ENCODE measurements at places on chromosomes 6 and 20.
A peak's percentile ranks its signal among the peaks of the same experiment; 100 is the strongest.

DNA sequence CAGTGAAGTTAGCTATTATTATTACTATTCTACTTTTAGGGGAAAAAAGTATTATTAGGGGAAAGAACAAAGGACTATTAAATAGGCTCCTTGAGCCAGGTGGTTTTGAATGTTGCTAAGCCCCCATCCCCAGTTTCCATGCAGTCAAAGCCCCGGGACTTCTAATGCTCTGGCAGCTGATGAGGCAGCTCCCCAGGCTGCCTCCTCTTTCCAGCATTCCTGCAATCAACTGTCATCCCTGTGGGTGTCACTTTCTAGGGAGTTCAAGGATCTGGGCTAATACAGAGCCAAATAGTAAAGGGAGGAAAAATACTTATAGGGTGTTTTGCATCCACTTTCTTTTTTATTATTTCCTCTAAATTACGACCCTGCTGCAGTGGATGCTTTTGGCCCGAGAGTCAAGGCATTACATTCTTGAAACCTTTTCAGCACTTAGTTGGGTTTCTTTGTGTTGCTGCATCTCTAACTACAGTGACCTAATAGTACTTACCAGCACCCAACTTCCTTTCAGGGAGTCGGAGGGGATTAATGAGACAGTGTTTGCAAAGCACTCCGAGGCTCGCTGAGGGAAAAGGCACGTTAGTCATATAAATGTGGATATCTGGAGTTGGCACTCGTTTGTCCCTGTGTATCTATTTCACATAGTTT lies 303.9 kb upstream of the MAP3K7 start:
- DNase-seq, result no peak

DNA sequence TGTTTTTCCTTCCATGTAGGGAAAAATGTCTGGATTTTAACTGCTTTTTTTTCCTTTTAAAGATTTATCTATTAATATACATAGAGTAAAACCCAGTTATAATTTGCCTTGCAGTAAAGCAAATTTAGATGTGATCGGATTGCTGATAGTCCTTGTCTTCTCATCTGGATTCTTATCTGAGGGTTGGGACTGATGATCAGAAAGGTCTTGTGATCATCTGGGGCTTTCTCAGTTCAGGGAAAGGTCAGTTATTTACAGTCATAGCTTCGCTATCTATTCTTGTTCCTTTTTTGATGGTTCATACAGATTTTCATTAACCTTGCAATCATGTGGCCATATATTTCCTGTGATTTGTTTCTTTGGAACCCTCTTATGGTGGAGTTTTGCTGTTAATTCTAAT lies 63.8 kb upstream of the CLDN20 start:
- no peak for DNase-seq

DNA sequence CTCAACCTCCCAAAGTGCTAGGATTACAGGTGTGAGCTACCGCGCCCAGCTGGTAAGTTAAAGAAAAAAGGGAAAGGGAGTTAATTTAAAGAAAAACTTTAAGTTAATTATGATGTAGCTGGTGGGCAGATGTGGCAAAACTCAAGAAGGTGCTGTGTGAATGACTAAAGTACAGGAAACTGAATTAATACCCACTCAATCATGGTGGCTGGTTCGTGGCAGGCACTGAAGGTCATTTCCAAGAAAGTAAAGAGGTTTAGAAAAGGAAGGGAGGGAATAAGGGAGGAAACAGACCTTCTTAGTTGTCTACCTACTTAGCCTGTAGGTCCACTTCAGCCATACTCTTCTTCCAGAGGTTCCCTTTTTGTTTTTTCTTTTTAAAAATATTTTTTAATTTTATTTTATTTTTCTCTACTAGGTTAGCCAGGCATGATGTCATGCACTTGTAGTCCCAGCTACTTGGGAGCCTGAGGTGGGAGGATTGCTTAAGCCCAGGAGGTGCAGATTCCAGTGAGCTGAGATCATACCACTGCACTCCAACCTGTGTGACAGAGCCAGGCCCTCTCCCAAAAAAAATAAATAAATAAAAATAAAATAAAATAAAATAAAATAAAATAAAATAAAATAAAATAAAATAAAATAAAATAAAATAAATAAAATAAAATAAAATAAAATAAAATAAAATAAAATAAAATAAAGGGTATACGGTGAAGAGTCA lies 11.9 kb upstream of the TGM3 start:
- DNase-seq, result no peak

DNA sequence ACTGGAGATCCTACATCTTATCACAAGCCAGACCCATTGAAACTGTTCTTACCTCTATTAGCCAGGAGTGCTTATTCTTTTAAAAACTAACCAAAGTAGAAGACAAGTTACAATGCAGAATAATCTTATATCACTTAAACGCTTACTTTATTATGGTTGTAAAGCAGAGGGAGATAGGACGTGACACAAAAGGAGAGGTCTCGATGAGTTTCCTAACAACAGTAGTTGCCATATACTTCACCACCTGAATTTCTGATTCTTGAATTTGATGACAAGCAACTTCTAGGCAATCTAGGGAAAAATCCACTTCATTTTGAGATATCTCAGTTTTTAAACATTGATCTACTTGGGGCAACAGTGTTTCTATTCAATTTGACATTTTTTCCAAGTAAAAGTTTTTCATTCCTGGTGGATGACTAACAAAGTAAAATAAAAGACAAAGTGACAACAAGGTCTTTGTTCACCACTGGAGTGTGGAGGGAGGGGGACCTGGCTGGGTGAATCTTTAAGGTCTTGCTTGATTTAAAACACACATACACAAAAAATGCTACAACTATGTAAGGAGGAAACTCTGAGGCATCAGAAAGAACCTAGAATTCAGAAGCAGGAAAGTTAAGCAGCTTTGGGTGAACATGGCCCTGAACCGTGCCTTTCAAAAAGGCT lies 110.9 kb downstream of the SMLR1 start:
- DNase-seq, result no peak

- no peak for DNase-seq
Observed at GRCh38 chr20:22464312-22465003, 119.9 kb downstream of the FOXA2 start.

- no peak for DNase-seq
Observed at GRCh38 chr20:13855613-13856012, 70.8 kb downstream of the NDUFAF5 start.

DNA sequence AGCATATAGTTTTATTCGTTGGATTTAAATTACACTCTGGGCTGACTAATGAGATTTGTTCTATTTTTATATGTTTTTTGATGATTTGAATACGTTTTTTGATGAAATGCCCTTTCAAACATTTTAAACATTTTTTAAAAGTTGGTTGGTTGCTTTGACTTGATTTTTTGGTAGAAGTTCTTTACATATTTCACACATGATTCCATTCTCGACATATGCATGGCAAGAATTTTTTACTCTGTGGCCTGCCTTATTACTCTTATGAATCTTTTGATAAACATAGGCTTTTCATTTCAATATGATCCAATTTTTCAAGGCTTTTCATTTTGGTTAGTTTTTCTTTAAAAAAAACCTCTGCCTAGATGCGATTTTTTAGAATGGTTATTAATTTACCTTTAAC lies 617.0 kb downstream of the RNF144B start:
- DNase-seq, result no peak

DNA sequence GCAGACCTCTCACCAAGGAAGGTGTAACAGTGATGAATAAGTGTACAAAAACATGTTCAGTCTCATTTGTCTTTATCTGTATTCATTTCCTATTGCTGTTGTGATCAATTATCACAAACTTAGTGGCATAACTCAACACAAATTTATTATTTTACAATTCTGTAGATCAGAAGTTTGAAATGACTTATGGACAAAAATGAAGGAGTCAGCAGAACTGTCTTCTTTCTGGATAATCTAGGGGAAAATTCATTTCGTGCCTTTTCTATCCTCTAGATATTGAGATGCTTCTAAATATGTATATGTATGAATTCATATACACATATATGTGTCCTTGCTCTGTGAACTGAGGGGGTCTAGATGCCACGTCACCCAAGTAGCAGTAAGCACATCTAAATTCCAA lies 663.1 kb upstream of the MARCKS start:
- no peak for DNase-seq

GRCh38 chr20:16917636-16918035 lies 169.5 kb downstream of the OTOR start:
- no peak for DNase-seq

GRCh38 chr6:158332237-158332636 lies 20.0 kb downstream of the TULP4 start:
- DNase-seq, result no peak

GRCh38 chr20:4108495-4109306 lies 93.3 kb upstream of the RNF24 start:
- peak; percentile 80 for DNase-seq

- DNase-seq, result no peak
Observed at GRCh38 chr20:53937339-53937741, 133.1 kb downstream of the BCAS1 start.

GRCh38 chr6:154157706-154158105 lies 118.7 kb downstream of the OPRM1 start:
- no peak for DNase-seq

DNA sequence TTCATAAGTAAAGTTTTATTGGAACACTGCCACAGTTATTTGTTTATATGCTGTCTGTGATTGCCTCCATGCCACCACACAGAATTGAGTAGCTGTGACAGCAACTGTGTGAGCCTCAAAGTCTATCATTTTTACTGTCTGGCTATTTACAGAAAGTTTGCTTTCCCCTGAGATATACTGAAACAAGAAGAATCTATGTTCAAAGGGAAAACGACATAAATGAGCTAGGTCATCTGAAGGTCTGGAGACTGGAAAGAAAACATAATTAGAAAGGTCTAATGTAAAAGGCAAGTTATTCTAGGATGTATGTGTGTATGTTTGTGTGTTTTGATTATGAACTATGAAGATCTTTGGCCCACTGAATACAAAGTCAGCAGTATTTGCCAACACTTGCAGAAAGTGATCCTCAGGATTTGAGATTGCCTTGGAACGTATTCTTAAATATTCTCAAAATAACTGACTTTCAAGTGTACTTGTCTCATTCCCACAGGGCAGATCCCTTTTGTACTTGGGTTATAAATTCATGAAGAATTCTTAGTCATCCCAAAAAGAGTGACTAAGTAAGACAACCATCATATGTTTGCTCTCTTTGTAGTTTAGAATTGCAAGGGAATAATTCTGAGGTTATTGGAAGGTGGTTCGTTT lies 677.7 kb downstream of the DOK5 start:
- no peak for DNase-seq

- no peak for DNase-seq
Observed at GRCh38 chr6:113365191-113365590, 492.0 kb upstream of the MARCKS start.

GRCh38 chr20:48822879-48823385 lies 4.9 kb downstream of the PREX1 start:
- no peak for DNase-seq

DNA sequence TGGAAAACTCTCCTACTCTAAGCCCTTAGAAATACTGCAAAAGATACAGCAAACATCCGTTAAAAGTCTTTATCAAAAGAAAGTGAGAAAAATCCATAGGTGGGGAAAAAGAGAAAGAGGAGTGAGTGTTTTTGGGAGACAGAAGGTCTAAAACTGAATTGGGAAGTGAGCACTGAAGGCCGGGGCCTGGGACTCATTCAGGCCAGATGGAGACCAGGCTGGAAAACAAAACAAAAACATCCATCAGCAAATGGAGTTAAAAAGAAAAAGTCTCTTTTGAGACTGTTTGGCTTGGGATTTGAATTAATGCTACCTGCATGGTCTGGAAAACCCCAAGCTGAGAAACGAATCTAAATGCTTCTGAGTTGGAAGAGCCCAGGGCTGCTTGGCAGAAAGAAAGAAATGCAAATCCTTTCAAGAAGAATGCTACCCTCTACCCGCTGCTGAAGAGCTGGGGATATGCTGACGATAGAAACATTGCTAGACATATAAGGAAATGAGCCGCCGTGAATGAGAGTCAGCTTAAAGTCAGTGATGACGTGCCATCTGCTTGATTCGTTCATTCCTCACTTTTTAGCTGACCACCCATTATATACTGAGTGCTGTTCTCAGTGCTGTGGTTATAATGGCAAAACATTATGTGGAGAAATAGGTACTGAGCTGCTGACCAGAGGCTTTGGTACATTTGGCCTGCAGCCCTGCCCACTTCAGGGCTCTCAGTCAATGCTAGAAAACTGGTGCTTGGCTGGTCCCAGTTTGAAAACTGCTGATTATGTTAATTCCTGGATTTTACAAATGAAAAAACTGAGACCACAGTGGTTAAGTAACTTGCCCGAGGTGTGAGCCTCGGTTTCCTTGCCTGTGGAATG lies 28.0 kb upstream of the TULP4 start:
- DNase-seq, result no peak

DNA sequence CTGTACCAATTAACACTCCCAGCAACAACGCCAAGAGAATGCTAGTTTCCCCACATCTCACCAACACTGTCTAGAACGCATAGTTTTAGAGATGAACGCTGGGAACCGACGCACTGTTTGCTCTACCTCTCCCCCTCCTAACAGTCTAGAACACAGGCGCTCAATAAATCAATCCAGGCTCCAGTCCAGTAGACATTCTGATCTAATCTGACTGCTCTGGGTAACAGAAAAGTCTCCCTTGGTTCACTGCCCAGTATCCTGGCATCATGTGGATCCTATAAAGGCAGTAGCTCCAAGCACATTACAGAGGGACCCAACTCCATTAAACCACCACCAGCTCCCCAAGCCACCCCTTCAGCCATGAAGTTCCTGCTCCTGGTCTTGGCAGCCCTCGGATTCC lies at the start of gene DEFB132:
DEFB132 (plus strand) TSS at position 306 of the 400 bp plus-strand sequence; CDS start at position 361, 55 bp downstream.
- DNase-seq, result no peak

DNA sequence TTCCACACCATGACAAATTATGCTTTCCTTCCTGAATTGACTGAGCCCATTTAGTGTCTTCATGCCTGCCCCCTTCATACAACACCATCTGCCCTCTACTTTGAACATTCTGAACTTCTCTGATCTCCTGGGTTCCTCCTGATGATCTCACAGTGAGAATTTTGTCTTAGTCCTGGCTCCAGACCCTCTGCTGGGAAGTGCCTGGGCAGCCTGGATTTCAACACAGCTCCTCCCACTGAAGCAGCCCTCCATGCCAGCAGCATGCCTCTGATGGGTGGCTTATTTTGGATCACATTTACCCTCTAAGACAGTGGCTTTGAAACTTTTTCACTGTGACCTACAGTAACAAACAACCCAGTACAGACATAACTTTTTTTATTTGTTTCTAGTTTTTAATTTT lies 41.5 kb downstream of the DSE start:
- DNase-seq, result no peak

DNA sequence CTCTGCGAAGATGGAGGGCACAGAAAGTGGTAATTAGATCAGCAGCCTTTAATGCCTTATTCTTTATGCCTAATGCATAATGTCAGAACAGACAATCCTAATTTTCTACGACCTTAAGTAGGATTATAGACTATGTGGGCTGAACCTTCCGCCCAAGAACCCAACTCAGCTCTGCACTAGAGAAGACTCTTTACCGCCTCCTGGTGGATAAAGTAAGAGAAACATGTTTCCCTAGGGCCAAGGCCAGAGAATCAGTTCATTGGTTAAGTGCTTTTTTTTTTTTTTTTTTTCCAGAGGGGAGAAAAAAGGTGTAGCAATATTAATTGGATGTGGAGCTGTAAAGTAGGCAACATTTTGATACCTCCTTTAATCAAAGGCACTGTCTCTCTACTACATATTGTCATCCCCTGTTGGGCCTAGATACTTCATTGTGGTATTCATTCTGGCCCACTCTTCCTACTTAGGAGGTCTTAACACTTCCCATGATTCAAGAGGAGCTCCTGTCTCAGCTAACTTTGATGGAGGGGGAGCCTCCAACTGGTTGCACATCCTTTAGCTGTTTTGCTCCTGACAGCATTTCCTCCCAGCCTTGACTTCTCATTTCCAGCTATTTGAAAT lies 124.9 kb upstream of the NRN1 start:
- no peak for DNase-seq

All from frontal cortex (tissue), 4 donors.